Nephron progenitor cell (in vitro differentiated cells): ENCODE measurements at places on chromosomes 7 and 10.

DNA sequence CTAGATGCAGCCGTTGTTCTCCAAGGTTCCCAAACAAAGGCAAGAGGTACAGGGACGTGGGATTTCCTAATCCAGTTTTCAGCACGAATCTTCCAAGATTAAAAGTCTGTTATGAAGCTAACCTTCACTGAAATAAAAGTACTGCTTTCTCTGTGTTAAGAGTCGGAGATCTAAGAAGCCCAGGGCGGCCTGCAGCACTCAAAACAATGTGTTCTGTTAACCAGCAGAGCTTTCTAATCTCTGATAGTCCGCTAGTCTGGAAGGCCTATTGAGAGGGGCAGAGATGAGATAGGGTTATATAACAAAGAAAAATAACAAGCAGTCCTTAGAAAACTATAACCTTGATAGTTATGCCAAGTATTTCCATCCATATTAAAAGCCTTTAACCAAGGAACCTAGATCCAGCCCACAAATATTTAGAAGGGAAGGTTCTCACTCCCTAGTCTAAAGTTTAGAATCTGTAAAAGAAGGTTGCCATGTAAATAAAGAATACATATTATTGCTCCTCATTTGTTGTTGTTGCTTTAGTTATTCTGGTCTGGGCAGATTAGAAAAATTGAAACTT lies 106.3 kb upstream of the SVIL start:
- no peak for DNase-seq

- no peak for DNase-seq
Observed at GRCh38 chr7:20079080-20079479, 138.1 kb downstream of the MACC1 start.

- DNase-seq, result no peak
Observed at GRCh38 chr7:18835001-18835690, 282.3 kb downstream of the TWIST1 start.

GRCh38 chr10:12484941-12485805 lies 135.8 kb downstream of the CAMK1D start:
- no peak for DNase-seq

DNA sequence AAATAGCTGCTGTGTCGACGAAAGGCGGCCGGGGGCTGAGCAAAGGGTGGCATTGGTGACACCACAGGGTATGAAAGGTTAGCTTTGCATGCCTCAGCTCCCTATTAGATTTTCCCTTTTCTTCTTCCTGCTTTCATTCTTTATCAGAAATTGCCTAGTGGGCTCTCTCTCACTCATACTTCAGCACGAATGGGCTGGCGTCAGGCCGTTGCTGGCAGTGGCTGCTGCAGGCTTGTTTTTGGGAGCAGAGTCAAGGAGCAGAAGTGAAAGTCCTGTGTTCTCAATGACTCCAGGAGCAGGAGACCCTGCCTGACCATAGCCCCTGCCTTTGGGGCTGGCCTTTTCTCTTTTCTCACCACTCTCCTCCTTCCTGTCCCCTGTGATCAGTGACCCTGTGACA lies 318.0 kb downstream of the PLXNA4 start:
- DNase-seq, result no peak

- DNase-seq, result no peak
Observed at GRCh38 chr10:25417611-25418010, 242.8 kb downstream of the GPR158 start.

GRCh38 chr10:98115031-98115787 lies 19.2 kb upstream of the R3HCC1L start:
- no peak for DNase-seq

- DNase-seq, result no peak
Observed at GRCh38 chr10:93516006-93516380, 19.6 kb downstream of the CEP55 start.

- DNase-seq, result no peak
Observed at GRCh38 chr7:141418066-141418465, 133.1 kb upstream of the AGK start.

GRCh38 chr10:132064082-132064755 lies 1.5 kb upstream of the JAKMIP3 start:
- no peak for DNase-seq
